Thoracic aorta (tissue), 2 donors: ENCODE measurements at places on chromosomes 1 and 21.

DNA sequence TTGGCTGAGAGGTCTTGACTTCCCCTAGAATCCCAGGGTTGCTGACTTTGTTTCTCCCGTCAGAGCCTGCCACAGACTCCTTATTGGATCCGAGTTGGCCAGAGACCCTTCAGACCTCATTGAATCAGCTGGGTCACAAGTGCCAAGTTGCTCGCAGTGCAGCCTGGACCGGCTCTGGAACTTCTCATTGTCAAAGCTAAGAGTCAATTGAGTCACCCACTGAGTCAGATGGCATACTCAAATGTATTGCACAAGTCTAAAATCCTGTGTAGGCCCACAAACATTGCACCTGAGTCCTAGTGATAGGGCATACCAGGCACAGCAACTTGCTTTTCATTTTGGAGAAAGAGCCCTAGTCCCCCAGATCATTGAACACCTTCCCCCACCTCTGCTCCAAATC is 20.4 kb upstream of the SCAF4 start:
- H3K4me3 ChIP-seq = no peak overlapping the region
- no peak for DNase-seq
- no peaks in the 10 kb centered on the region for H3K27me3 ChIP-seq
- no peaks in the 10 kb centered on the region for H3K4me1 ChIP-seq
- no peak overlapping the region for H3K27ac ChIP-seq

- DNase-seq = no peak
- H3K36me3 ChIP-seq = no peaks in the 10 kb centered on the region
- H3K4me3 ChIP-seq = no peak overlapping the region
Measured at GRCh38 chr1:204261746-204262505, 48.1 kb upstream of the GOLT1A start.

- no peak overlapping the region for H3K27ac ChIP-seq
- H3K36me3 ChIP-seq = no peaks in the 10 kb centered on the region
- H3K4me1 ChIP-seq = no peaks in the 10 kb centered on the region
- no peak overlapping the region for H3K4me3 ChIP-seq
- no peaks in the 10 kb centered on the region for H3K27me3 ChIP-seq
- DNase-seq = no peak
Measured at GRCh38 chr1:245436407-245436806, 281.6 kb downstream of the KIF26B start.

- peak within 1 kb of the TSS; percentile 96 for H3K4me3 ChIP-seq
- peaks cover 34% of the 10 kb centered on the region for H3K36me3 ChIP-seq
- no peaks in the 10 kb centered on the region for H3K27me3 ChIP-seq
- H3K4me1 ChIP-seq = peaks cover 48% of the 10 kb centered on the region
Measured at GRCh38 chr1:45010855-45011811, at the start of gene HECTD3. Gene HECTD3, minus strand, starts transcription at chr1:45011324. Its CDS starts 67 bp downstream, at chr1:45011257.

DNA sequence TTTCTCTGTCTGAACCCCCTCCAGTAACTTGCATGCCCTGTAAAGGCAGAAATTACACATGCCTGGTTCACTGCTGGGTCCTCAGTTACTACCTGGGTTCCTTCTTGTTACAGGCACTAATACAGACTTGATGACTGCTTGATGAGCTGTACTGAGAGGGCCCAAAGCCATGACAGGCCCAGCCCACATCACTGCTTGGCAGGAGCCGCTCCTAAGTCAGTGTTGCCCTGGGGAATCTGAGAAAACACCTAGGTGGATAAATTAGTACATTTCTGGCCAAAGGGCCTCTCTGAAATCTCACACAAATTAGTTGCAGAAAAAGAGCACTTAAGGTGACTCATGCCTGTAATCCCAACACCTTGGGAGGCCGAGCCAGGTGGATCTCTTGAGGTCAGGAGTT is 37.8 kb upstream of the IRF2BP2 start:
- H3K4me3 ChIP-seq = no peak overlapping the region
- H3K27ac ChIP-seq = no peak overlapping the region

GRCh38 chr21:45208627-45208951 is 79.1 kb downstream of the POFUT2 start:
- H3K27me3 ChIP-seq = no peaks in the 10 kb centered on the region
- no peak overlapping the region for H3K4me3 ChIP-seq
- H3K27ac ChIP-seq = no peak overlapping the region
- peaks cover 49% of the 10 kb centered on the region for H3K36me3 ChIP-seq
- DNase-seq = no peak

- no peak for DNase-seq
- no peaks in the 10 kb centered on the region for H3K27me3 ChIP-seq
- no peaks in the 10 kb centered on the region for H3K36me3 ChIP-seq
- H3K4me3 ChIP-seq = no peak overlapping the region
- H3K4me1 ChIP-seq = peaks cover 10% of the 10 kb centered on the region
- no peak overlapping the region for H3K27ac ChIP-seq
Measured at GRCh38 chr1:94798054-94798453, 22.1 kb upstream of the SLC44A3 start.

DNA sequence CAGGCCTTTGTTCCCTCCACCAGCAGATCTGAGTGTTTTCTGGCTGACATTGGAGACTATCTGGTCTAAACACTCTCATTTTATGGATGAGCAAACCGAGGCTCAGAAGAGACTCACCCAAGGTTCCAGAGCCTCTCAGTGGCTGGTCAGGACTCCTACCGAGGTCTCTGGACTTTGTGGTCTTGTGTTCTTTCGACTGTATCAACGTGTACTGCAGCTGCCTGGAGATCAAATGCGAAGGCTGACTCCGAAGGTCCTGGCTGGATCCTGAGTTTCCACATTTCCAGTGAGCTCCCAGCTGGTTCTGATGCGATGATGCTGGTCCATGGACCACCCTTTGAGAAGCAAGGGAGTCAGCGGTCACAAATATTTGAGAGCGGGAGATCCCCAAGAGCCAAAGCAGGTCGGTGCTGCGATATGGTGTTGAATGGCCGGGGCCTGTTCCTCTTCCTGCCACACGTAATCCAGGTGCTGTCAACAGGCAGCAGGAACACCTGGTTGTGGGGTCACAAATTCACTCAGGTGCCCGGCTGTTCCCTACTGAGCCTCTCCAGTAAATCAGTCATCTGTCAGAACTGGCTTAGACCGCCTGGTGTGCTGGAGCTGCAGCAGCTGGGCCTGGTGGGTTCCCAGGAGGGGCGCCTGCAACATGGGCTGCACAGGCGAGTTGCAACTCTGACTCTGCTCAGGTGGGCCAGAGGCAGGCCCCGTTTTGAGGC is 94.8 kb upstream of the USP24 start:
- H3K27me3 ChIP-seq = no peaks in the 10 kb centered on the region
- no peaks in the 10 kb centered on the region for H3K4me1 ChIP-seq
- H3K27ac ChIP-seq = no peak overlapping the region
